Stimulated activated CD4-positive, alpha-beta T cell treated with anti-CD3 and anti-CD28 coated beads, Interleukin-15, amount 100 ng/mL, for 1 hour (primary cell): ENCODE measurements at places on chromosomes 11 and 22.

GRCh38 chr22:40857309-40857855 lies 434 bp downstream of the XPNPEP3 start:
- DNase-seq: no peak

DNA sequence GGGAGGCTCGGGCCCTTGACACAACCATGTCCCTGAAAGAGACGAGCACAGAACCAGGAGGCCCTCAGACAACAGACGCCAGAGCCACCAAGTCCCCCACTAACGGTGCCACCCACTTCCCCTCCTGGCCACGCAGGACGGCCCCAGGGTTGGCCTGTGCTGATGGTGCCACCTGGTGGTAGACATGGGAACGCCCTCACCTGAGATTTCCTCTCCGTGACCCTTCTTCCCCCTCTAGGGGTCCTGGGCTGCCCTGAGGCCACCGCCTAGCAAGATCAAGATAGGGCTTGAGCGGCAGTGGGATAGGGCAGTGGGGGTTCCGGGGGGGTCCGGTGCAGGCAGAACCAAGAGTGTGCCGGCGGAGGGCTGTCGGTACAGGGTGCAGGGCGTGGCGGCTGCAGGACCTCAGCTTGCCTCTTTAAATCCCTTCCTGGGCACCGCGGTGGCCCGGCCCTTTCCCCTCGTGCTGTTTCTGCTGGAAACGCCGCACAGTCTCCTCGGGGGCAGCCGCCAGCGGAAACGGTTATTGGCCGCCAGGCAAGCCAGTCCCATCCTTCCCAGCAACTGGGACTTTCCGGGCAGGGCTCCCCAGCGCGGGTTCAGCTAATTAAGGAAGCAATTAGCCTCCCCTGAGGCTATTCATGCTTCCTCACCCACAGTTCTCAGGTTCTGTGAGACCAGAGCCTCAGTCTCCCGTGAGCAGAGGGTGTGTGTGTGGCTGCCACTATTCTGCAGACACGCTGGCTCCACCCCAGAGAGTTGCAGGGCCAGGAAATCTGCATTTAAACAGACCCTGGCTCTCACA lies 5.5 kb upstream of the NFAM1 start:
- peak; percentile 69 for DNase-seq

GRCh38 chr11:57624864-57625263 lies 24.8 kb downstream of the YPEL4 start:
- DNase-seq: no peak

DNA sequence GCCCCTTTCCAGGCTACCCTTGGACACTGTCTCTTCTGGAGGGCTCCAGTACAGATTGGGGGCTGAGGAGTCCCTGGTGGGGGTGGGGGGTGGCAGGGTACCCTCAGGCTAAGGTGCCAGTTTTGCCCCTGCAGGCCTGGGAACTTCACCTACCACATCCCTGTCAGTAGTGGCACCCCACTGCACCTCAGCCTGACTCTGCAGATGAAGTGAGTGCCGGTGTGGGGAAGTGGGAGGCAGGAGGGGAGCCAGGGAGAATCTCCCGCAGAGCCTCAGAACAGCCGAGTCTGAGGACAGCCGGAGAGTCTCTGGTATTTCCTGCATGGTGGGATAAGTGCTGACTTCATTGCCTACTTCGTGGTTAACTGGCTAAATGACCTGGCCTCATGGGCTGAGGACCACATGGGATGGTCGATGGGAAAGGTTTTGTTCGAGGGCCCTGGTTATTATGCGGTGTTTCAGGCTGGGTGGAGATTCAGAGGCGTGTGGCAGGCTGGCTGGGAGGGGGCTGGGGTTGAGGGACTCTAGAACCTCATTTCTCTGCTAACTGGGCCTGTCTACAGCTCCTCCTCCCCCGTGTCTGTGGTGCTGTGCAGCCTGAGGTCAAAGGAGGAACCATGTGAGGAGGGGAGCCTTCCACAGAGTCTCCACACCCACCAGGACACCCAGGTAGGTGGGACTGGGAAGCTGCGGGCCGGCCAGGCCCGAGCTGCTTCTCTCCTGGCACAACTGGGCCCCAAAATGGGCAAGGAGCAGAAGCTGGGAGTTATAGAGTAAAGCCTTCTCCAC lies 8.5 kb downstream of the TMEM258 start:
- no peak for DNase-seq

DNA sequence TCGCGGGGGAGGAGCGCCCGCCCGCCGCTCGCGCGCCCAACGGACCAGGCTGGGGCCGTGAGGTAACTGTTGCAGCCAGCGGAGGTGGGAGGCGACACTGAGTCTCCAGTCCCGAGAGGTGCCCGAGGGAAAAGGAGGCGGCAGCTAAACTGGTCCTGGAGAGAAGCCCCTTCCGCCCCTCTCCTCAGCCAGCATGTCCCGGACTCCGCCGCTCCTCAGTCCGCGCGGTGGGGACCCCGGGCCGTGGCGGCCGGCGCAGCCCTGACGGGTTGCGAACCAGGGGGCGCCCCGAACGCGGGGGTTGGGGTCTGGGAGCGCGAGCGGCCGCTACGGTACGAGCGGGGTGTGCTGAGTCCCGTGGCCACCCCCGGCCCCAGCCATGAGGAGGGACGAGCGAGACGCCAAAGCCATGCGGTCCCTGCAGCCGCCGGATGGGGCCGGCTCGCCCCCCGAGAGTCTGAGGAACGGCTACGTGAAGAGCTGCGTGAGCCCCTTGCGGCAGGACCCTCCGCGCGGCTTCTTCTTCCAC lies at the start of gene PDE3B:
PDE3B (plus strand) TSS at position 108 of the 529 bp plus-strand sequence; CDS start at position 380, 272 bp downstream.
- DNase-seq: peak; percentile 48

- DNase-seq: no peak
Measured at GRCh38 chr11:2525941-2526807, 81.4 kb downstream of the KCNQ1 start.

GRCh38 chr11:122979103-122979814 lies 2.4 kb downstream of the BSX start:
- DNase-seq: no peak

DNA sequence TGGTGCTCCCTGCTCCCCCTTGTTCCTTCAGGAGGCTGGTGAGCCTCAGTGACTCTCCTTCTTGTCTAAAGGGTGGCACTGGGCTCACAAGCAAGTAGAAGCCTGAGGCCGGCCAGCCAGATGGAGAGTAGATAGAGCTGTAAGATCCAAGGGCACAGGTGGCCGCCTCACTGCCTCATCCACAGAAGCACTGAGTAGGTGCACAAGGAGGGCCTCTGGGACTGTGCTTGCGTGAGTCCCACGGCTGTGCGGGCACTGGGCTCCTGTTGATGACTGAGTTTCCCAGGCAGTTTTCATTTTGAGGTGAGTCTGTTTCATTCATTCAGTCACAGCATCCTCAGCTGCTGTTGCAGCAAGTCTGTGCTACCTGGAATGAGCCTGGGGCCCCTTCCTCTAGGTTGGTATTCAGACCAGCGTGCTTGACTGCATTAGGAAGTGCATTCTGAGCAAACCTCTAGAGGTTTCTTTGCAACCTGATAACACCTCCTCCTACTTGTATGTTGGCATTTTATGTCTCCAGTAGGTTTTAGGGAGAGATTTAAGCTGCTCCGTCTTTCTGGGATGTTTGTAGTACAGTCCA lies 184.0 kb downstream of the TBC1D22A start:
- no peak for DNase-seq

DNA sequence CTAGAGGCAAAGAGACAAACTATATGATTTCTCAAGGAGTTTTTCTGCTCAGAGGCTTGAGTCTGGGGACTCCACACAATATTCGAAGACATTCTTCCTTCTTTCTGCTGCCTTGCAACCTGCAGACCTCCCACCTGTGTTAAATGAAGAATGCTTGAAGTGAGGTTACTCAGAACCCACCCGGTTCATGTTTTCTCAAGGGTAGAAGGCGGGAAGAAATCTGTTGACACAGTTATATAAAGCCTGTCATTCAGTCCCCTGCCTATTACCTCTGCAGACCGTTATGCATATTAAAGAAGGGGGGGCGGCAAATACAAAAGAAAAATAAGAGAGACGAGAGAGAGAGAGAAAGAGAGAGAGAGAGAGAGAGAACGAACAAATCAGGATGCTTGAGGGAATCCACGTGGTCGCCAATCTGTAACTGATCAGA lies 2.2 kb upstream of the KMT2A start:
- no peak for DNase-seq

DNA sequence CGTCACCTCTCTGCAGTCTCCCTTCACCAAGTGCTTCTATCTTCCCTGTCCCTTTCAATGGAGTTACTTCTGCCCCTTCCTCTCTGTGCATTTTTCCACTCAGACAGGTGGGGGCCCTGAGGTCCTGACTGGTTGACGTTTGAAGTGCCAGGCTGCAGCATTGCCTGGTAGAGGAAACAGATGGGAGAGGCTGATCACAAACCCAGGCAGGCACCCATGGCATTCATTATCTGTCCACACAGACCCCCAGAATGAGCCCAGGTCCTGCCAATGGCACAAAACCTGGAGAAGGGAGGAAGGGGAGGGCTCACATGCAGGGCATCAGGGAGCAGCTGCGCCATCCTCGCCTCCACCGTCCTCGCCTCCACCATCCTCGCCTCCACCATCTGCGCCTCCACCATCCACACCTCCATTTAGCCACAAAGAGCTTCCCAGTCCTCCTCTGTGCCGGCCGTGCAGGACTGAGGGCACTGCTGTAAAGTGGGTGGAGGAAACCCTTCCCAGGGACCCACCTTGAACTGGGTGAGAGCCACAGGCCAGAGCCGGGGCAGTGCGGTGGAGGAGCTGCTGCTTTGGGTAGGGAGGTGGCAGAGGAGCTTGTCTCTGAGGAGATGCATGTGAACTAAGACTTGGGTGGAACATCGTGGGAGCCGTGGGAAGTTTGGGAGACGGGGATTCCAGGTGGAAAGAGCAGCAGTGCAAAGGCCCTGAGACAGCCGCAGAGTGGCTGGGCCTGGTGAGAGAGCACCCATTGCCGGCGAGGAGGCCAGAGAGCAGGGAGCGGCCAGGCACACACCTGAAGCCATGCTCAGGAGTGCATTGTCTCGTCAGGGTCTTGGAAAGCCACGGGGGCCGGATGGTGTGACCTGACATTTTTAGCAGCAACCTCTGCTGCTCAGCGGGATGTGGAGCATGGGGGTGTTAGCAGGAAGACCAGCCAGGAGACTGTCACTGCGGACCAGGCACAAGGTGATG lies 145.1 kb downstream of the TBC1D22A start:
- DNase-seq: no peak
